ENCODE measurements at places on chromosomes 4 and X. TPM values are rescaled to one million over a fixed set of nuclear protein-coding genes. Genes with fewer than 3 reads are reported as not detected.
A peak's percentile ranks its signal among the peaks of the same experiment; 100 is the strongest.

Gene EFNB1
- total RNA-seq: 24.6 TPM

Gene ADGRG2
- total RNA-seq: not detected

Gene CYTL1
- total RNA-seq: 1.3 TPM

DNA sequence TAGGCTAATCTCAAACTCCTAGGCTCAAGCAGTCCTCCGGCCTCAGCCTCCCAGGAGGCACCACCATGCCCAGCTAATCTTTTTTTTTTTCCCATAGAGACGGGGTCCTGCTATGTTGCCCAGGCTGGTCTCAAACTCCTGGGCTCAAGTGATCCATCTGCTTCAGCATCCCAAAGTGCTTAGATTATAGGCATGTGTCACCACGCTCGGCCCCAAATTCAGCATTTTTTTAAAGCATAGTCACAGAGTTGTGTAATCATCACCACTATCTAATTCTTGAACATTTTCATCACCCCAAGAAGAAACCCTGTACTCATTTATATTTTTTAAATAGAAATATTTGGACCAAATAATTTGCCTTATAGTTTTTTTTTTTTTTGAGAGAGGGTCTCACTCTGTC is 10.3 kb downstream of the CENPI start:
- peak; percentile 3 for DNase-seq

DNA sequence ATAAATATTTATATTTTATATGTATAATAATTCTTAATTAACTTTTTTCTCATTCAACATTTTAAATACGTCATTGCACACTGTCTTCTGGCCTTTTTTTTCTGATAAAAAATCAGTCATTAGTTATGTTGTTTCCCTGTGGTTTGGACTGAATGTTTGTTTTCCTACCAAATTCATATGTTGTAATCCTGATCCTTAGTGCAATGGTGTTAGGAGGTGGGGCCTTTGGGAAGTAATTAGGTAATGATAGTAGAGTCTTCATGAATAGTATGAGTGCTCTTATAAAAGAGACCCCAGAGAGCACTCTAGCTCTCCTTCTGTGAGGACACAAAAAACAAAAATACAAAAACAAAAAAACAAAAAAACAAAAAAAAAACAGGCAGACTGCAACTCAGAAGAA is 117.2 kb downstream of the GASK1B start:
- DNase-seq: peak; percentile 40

GRCh38 chrX:103092942-103093341 is at the start of gene NXF3:
TSS of gene NXF3 (minus strand) at chrX:103093143. CDS start at chrX:103093023, 120 bp downstream.
- DNase-seq: no peak

DNA sequence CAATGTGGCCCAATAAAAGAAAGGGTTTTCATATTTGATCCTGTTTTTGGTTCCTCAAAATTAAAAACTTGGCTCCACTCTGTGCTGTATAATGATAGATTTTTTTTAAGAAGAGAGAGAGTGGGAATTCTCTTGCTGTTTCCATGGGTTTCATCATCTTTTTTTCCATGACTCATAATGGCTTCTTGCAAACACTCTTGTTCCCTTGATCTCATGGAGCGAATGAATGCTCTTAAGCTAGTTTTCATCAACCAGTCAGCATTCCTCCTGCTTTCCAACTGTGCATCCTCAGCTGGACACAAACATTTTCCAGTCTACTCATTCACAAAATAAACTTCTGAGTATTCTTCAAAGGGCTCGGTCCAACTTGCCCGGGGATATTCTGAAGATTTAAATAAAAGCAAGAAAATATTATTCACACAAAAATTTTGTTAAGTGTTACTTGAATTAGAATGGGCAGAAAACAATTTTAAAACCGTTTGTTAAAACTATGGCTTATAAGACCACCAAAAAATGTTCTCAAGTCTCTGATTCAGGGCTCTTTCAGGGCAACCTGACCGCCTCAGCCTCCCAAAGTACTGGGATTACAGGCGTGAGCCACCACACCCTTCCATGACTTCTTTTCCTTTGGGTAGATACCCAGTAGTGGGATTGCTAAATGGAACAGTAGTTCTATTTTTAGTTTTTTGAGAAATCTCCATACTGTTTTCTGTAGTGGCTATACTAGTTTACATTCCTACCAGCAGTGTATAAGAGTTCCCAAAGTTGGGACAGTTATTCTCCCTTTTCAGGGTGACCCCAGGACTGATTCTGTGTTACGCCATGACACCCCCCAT is 64.7 kb downstream of the TMEM156 start:
- peak; percentile 98 for DNase-seq

DNA sequence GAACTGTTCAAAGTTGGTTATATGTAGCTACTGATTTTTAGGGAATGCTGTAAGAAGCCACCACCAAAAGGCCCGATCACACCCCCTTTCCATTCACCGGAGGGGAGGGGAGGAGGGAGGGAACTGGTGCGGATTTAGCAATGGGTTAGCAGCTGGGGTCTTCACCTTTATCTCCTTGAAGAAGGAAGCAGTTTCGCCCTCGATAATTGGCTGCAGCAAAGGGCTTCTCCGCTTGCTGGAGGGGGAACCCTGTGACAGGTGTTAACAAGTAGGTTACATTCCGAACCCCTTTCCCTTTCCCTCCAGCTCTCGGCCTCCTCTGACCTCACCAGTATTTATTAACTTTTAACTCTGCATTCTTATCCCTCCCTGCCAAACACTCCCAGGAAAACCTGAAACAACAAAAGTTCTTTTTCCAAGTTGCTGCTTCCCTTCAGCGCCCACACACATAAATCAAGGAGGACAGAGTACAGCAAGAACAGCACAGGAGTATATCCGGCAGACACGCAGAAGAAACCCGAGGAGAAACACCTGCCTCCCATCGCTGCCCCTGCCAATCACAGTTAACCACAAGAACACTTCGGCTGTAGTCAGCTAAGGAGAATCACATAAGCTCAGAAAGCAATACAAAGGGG is 39.8 kb upstream of the NAP1L5 start:
- peak; percentile 34 for DNase-seq

GRCh38 chr4:144627663-144628076 is 18.3 kb upstream of the HHIP start:
- DNase-seq: peak; percentile 20

DNA sequence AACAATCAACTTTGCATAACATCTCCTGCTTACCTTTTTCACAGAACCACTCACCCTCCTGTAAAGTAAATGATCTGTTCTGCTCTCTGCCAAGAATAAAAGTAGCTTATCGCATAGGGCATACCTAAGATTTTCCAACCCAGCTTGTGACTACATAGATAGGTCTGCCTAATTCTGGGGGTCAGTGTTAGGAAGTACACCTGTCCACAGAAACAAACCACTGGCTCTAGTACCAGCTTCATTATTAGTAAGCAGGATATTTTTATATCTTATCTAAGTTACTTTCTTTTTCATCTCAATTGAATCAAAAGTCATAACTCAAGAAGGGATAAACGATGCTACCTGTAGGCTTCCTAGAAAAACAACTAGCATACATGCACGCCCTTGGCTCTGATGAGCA is 23.8 kb downstream of the CXCL1 start:
- no peak for DNase-seq

GRCh38 chr4:17583941-17584340 is 6.9 kb downstream of the LAP3 start:
- no peak for DNase-seq

GRCh38 chr4:15333692-15334633 is 93.9 kb upstream of the C1QTNF7 start:
- DNase-seq: no peak

DNA sequence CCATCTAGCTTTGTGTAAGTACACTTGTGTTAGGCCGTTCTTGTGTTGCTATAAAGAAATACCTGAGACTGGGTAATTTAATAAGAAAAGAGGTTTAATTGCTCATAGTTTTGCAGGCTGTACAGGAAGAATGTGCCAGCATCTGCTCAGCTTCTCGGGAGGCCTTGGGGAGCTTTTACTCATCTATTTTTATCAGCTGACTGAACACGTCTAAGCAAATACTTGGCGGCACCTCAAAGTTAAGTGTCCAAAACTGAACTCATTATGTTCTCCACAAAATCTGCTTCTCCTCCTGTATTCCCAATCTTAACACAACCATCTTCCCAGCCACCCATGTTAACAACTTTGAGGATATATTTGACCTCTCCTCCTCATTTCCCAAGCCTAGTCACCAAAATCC is 42.4 kb upstream of the GATB start:
- no peak for DNase-seq

DNA sequence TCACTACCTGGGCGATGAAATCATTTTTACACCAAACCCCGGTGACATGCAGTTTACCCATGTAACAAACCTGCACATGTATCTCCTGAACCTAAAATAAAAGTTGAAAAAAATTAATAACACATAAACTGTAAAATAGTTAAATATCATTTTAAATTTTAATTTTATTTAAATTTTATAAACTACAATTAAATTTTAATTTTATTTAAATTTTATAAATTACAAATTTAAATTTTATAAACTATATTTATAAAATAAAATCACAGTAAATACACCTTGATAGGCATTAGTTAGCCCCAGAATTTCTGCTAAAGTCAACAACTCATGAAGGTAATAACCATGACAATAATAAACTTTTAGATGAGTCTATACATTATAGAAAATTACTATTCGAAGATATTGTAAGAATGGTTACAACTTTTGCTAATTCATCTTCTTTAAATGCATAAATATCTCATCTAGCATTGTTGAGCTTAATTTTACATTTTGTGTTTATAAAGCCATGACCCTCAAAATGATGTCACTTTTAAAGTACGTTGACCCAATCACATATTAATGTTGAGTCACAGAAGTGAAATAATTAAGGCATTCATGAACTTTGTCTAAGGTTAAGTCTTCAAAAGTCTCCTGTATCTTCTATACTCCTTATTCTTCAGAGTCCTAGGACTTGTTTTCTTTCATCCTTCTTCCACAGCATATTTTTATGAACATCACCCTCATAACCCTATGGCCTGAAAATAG is 755.8 kb upstream of the LCORL start:
- no peak for DNase-seq

Gene GTPBP6
- 25.5 TPM for total RNA-seq

- DNase-seq: peak; percentile 77
These were observed 21.9 kb downstream of the ARMCX6 start for GRCh38 chrX:101595739-101596419.

Gene SLC4A4
- total RNA-seq: 12.5 TPM

DNA sequence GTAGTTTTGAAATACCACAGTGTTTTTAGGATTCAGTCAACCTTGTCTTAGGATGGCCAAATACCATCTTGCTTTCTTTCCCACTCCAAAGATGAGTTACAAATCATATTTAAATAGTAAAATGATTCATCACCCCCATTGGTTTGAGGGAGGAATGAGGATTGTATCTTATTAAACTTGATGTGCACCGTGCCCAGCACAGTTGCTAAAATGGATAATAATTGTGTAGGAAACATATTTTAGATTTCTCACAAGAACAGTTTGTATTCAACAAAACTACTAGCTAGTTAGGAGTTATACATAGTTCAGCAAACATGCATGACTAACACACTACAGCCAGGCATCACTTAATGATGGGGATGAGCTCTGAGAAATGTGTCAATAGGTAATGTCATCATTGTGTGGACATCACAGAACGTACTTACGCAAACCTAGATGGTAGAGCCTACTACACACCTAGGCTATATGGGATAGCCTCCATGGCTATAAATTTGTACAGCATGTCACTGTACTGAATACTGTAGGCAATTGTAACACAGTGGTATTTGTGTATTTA is 245.4 kb downstream of the FBXW7 start:
- no peak for DNase-seq

DNA sequence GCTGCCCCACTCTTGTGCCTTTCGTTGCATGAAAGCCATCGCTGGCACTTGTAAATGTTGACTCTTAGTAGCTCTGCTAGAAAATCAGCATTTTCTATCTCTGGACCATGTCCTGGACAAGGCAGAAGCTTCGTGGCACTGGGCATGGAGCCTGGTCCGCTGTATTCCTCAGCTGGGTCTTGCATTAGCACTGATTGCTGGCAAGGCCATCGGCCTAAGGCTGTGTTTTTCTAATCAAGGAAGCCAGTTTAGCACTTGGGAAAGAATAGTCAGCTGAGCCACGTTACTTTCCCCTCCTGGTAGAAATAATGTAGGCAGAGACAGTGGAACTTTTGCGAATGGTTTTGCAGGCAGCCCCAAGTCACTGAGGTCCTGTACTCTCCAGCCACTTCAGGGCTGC is 180.2 kb upstream of the EOLA2 start:
- no peak for DNase-seq

DNA sequence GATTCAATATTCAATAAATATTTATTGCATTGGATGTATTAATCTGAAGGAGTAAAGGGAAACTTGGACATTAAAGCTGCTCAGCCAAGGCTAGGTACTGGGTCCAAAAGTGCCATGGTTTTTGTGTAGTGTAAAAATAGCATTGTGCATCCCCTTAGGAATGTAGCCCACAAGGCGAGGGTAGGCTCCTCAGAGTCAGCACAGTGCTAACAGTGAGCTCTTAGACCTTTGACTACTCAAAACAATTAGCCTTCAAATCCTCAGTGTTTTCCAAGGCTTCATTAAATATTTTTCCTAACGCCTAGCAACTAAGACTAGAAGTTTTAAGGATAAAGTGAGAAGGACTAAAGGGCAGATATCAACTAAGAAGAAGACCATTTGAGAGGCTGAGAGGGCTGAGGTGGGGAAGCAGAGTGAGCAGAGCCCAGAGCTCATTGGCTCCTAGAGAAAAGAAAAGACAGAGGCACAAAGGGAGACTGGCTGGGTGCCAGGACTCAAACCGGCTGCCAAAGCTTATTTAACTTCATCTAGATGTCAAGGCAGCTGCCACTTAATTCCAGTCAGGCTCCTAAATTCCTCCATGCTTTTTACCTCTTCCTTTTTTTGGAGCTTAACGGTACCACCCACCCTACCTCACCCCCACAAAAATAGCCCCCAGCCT is 17.0 kb downstream of the PRKG2 start:
- no peak for DNase-seq

DNA sequence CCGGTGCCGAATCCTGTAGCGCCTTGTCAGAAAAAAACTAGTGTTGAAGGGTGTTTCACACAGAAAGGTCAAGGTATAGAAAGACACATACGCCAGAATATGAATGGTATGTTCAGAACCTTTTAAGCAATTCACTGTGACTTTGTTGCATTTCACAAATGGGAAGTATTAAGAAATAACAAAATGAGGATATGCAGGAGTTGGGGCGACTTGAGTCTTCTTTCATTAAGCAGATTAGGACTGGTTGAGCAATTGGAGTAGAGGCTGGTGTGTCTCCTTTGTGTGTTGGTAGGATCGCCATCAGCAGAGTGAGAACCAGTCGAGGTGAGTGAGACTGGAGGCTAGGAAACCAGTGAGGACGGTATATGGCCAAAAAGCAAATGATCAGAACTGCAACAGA is 1454.5 kb upstream of the TENM3 start:
- DNase-seq: no peak

Measured in fibroblast of villous mesenchyme (primary cell).